ENCODE measurements at places on chromosomes 2 and 18.
A peak's percentile ranks its signal among the peaks of the same experiment; 100 is the strongest.

DNA sequence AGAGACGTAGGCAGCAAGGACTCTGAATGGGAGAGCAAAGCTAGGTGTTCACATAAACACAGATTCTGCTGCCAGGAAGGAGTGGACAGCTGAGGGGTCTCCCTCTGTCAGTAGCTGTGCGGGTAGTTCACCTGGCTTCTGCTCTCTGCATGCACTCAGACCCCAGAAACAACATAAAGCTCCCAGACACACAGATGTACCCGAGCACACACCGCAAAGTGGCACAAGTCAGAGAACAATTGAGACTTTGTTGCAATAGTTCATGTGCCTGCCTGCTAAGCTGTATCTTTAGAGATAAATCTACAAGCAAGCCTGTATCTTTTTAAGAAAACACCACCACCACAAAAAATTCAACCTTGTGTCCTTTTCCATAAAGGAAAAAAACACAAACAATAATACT lies 420.0 kb upstream of the ST6GAL2 start:
- DNase-seq = no peak

- DNase-seq = no peak
Observed at GRCh38 chr18:53004798-53005197, 664.8 kb downstream of the DCC start.

DNA sequence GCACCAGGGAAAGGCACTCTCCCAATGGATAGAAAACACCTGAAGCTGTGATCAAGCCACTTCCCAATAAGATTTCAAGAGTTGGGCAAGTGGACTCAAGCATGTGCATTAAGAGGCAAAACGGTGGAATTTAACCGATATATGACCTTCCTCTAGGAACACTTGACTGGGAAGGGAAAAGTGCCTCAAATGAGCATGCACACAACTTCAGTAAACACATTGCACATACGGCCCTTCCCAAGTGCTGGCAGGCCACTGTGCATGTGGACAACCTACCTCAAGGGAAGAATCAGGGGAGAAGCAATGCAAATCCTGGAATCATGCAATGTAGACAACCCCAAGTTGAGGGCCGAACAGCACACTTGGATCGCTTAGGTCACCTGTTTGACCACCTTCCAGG lies 23.9 kb upstream of the SH3RF3 start:
- no peak for DNase-seq

DNA sequence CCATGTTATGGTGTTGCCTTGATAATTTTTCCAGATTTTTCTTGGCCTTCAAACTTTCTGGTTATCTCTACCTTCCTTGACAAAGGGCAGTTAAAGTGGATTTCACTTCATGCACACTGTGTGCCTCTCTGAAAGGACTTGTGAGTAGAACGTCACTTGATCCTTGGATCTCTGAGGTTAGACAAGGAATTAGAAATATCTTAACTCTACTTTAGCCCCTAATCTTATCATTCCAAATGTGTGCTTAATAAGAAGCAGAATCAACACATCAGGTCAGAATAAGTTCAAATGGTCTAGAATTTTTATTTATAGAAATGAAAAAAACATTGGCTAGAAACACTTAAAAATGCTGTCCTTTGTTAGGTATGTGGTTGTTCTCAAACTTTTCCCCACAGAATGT lies 205.7 kb downstream of the TPGS2 start:
- DNase-seq = no peak

DNA sequence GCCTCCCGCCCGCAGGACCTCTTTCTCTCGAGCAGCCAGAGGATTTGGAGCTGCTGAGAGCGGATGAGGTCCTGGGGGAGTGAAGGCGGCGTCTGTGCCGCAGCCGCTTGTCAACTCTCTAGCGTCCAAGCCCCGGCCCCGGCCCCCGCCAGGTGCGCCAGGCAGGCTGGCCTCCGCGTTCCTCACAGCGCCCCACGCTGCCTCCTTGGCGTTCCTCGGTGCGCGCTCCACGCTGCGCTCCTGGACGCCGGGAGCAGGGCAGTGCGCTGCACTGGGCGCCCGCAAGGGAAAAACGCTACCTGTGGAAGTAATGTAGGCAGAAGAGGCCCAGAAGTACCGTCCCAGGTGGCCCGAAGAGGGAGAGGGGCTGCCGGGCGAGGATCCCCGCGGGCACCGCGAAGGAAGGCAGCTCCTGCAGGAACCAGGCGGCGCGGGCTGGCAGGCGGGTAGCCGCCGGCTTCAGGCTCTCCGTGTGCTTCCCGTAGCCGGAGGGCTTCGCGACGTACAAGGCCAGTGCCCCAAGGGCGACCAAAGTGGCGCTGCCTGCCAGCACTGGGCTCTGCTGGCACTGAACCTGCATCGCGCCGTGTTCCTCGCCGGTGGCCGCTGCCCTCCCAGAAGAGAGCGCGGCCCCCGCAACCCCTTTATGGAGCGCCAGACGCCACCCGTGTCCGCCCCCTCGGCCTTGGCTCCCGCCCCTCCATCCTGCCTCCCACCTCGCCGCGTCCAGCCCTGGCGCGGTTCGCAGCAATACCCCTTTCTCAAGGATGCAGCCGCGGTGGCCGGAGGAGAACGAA lies at the start of gene SRD5A2:
TSS of gene SRD5A2 (minus strand) at position 618 of the 797 bp plus-strand sequence. CDS start at position 580, 38 bp downstream.
- no peak for DNase-seq

DNA sequence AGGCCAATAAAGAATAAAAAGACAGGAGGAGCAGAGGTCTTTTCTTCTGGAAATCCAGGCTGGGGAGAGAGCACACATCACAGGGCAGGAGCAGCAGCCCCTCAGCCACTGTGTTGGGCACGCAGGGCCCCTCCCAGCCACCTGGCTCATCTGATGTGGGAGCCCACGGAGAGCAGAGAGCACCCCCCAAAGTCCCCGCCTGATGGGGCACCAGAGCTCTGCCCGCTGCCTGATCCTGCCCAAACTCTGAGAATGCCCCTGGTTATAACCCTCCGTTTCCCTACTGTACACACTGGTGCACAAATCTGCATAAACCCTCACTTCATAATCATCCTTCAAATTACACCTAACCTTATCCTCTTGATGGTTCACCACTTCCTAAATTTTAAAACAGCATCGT lies 111.3 kb downstream of the HDAC4 start:
- no peak for DNase-seq

- DNase-seq = no peak
Observed at GRCh38 chr2:217293046-217293445, 433.2 kb upstream of the TNP1 start.

GRCh38 chr2:151374436-151374835 lies 17.0 kb downstream of the TNFAIP6 start:
- peak; percentile 41 for DNase-seq

DNA sequence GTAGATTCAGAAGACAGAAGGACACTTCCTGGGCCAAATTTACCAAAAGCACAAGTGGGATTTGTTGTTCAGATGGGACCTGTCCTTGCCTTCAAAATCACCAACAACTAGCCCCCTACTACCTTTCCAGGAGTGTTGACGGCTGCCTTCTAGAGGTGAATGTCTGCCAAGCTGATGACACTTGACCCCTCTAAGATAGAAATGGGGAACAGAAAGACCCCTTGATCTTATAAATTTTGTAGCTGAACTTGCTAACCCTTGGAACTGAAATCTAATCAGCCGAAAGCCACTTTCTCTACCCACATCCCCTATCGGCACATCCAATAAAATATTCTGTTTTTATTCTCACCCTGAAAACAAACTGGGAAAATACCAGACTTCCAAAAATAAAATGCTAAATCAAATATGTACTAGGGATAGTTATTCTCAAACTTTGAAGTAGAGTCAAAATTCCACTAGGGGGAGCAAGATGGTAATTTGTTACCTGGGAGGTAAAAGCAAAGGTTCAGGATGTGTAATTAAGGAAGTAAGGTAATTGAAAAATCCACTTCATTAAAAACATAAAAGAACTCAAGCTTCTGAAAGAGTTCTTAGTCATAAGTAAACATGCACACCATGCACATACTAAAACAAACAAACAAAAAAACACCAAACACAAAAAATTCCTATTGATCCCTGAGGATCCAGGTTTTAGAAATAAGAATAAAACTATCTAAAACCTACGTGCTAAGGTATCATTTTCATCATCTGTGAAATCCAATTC lies 119.2 kb downstream of the ANKRD44 start:
- DNase-seq = no peak

DNA sequence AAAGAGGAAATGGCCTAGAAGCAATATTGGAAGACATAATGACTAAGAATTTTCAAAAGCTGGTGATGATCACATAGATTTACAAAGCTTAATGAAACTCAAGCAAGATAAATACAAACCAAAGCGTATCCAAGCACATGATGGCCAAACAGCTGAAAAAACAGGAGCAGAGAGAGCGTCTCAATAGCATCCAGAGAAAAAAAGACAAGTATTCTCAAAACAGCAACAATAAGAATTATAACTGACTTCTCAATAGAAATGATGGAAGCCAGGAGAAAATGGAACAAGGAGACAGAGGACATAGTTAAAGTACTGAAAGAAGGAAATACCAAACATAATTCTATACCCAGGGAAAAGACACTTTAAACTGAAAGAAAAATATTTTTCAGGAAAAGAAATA lies 437.2 kb upstream of the TNP1 start:
- no peak for DNase-seq

- no peak for DNase-seq
Observed at GRCh38 chr2:68901199-68901514, 30.0 kb upstream of the BMP10 start.

DNA sequence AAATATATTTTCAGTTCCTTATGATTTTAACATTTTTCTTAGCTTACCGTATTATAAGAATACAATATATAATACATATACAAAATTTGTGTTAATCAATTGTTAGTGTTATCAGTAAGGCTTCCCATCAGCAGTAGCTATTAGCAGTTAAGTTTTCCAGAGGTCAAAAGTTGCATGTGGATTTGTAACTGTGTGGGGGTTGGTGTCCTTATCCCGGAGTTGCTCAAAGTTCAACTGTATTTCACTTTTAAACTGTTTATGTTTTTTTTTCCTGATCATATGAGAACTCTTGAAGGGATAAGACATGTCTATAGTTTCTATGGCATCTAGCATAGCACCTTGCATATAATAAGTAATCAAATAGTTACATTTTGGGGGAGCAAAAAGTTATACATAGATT lies 11.9 kb upstream of the MFSD6 start:
- no peak for DNase-seq

- no peak for DNase-seq
Observed at GRCh38 chr18:56921896-56922480, 224.9 kb upstream of the BOD1L2 start.

DNA sequence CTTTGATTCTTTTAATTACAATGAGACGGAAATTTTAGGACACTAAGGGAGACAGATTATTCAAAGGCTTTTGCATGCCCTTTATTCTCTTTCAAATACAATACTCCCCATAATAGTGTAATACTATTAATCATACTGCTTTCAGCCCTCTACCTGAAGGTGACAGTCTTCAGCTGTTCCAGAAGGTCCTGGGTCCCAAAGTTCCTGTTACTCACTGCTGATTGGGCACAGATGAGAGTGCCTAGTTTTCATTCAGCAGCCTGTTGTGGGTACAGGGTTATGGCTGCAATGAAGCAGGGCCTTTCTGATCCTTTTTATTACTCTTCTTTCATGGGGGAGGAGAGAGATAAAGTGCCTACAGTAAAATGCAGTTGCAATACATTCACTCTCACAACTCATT lies 80.2 kb downstream of the NUP35 start:
- DNase-seq = no peak

DNA sequence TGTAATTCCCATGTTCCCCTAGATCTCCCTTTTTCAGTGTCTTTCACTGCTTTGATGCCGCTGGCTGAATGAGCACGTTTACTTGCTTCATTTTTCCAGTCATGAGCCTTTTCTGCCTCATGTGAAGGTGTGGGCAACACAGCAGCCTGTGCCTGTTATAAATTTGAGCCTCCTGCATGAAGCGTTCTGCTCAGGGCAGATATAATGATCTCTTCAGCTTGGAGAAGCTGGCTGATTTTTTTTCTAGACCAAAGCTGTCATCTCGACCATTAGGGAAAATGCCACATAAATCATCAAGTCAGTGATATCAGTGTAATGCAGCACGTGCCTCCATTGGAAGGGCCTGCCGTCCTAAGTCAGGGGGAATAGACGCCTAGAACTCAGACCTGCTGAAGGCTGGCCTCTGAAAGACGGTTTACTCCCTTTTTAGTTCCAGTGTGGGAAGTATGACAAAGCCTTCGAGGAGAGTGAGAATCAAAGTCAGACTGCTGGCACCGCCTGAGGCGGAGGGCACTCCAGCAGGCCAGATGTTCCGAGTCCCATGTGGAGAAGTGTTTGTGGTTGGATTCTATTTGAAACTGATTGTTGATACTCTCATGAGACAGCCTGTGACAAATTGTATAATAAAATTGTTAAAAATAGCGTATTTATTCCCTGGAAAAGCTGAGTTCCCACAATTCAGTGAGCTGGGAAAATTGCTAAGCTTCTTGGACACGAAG lies 196.5 kb downstream of the MYO1B start:
- DNase-seq = peak; percentile 53

DNA sequence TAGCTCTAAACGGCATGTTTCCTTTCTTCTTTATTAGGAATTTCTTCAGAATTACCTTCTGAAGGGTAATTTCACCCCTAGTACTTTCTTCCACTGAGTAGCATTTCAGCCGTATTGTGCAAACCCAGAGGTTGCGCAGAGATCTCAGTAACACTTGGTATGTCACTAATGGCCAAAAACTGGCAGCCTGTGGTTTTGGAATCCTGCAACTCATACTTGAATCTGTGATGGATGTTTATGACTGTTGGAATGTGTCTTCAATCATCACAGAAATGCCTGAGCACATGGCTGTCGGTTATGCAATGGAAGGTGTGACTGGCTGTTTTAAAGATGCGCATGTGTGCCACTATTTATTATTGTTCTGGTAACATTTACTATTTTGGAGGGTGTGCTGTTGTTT lies 100.0 kb downstream of the COLEC12 start:
- peak; percentile 29 for DNase-seq

DNA sequence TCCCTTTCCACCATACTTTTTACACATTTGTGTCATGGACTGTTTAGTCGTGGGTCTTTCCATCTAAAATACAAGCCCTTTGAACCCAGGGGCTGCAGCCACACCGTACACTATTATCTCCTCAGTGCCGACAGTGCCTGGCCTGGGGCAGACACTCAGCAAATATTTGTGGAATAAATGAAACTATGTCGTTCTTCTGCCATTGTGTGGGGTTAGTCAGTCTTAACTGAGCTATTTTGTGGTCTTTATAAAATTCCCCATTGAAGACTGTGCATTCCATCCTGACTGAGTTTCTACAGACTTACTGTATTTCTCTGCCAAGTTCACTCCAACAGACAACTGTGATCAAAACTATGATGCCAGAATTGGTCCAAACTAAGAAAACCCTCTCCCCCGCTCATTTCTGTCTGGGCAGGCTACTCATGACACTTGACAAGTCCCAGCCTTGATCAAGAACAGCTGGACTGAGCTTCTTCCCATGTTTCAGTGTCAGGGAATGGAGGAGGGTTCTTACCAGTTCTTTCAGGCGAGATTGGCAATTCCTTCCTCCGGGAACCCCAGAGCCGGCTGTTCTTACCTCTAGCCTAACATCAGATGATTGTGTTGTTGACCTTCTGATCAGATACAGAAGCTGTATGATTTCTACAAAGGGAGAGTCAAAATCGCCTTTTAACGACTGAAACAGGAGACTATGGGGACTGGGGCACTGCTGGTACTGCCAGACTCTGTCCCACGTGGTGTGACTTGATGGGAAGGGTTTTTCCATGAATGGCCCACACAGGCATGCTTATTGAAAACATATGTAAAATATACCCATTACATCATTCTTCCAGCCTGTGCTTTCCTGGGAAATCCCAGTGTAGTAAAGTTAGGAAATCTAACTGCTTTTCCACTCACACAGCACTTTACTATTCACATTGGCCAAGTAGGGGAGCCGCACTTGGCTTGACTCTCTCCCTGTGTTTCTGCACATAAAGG lies 77.4 kb upstream of the NPAS2 start:
- peak; percentile 76 for DNase-seq

GRCh38 chr2:105254531-105255210 lies 13.1 kb downstream of the GPR45 start:
- DNase-seq = no peak

GRCh38 chr2:71299507-71299906 lies 32.1 kb upstream of the ZNF638 start:
- peak; percentile 31 for DNase-seq
